ENCODE measurements at places on chromosomes 7 and 10.

- no peak for DNase-seq
These were observed 63.5 kb downstream of the FAM53B start for GRCh38 chr10:124680675-124681074.

DNA sequence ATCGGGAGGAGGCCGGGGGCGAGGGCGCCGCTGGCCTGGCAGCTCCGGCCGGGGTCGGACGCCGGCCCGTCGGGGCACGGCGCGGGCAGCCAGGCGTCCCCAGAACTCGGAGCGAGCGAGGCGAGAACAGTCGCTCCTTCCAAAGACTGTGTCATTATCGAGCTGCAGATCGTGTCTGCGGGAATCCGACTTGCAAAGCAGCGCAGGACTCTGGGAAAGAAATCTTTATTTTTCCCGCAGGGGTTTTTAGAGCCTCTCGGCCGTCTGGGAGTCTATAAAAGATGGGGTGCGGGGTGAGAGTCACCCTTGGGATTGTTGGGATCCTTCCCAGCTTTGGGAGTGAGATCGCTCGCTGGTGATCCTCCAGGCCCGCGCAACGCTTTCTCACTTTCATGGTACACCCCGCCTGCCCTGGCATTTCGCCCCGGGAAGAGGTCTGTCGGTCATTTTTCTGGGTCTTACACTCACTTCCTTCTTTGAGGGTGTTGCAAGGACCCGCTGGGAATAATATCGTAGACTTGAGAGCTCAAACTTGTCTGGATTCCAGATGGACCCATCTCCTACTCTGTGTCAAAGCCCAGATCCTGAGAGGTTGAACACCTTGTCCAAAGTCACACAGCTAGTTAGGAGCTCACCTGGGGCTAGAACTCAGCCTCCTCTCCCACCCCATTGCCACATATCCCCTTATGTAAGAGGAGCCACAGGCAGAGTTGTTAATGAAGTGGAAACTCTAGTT lies 1.0 kb downstream of the UBTD1 start:
- DNase-seq: peak; percentile 72

GRCh38 chr10:15320522-15321203 lies 50.4 kb downstream of the FAM171A1 start:
- DNase-seq: no peak

DNA sequence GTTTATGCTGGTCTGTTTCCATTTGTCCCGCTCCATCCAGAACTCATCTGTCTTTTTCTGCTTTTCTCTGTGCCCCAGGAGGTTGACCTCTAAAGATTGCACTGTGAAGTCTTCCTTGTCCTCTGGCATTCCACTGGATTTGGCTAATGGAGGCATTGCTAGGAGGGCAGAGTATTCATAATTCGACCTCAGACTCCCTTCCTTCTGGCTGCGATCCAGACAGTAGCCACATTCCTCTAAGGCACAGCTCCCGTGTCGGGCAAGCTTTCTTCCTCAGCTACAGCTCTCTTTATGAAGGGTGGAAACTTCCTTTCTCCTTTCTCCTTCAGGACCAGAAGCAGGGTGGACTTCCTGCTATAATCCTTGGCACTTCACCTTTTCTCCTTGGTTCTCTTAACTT lies 175.9 kb downstream of the BAMBI start:
- no peak for DNase-seq

- no peak for DNase-seq
These were observed 97.0 kb downstream of the BAMBI start for GRCh38 chr10:28774051-28774995.

- DNase-seq: no peak
These were observed 722.4 kb upstream of the POT1 start for GRCh38 chr7:125651823-125652528.

GRCh38 chr10:91409069-91409868 lies 875 bp upstream of the HECTD2 start:
- DNase-seq: peak; percentile 96

- no peak for DNase-seq
These were observed 199.7 kb downstream of the BMPER start for GRCh38 chr7:34104992-34105391.

- DNase-seq: no peak
These were observed 12.4 kb upstream of the SERPINE1 start for GRCh38 chr7:101114492-101114891.

DNA sequence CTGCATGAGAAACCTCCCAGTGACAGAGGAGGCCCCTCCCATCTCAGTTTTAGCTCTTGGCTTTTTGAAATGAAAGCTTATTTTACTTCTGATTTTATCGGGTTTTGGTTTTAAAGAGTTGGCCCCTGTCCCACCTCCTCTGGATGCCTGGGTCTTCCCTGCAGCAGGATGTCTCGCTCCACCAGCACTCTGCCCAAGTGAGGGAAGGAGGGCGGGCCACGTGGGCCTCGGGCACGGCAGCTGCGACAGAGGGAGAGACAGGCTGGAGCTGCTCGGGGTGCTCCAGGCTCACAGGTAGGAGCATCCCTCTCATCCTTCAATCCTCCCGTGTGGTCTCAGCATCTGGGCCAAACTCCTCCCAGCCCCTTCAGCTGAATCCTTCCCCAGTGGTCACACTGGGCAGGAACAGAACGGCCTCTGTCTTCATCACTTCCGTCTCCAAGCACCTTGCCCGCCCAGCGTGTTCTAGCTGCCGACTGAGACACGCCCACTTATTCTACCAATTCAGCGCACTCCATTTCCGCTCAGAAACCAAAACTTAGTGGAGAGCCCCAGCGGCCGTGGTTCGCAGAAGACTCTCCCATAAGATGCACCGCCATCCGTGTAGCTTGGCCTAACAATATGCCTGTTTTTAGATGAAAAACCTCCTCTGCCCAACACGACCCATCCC lies 222.9 kb downstream of the GLRX3 start:
- no peak for DNase-seq

DNA sequence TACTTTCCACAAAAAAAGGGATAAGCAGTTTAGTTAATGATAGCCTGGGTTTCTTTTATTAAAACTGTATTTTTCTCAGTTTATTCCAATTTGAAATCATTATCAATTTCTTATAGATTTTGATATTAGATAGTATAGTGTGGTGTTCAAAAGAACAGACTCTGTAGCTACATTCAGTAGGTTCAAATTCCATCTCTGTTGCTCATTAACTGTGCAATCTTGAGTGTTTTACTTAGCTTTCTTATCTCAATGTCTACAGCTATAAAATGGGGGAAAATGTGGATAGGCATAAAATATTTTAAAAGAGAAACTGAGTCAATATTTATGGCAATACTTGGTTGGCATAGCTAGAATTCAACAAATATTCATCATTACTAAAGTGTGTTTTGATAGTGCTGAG lies 86.9 kb upstream of the SEMA3A start:
- no peak for DNase-seq

- no peak for DNase-seq
These were observed at the start of gene CUX1 for GRCh38 chr7:101817471-101818286. CUX1 (plus strand) TSS chr7:101817626; CDS start chr7:101817640, 14 bp downstream.

- DNase-seq: no peak
These were observed 618.9 kb upstream of the C7orf33 start for GRCh38 chr7:147971606-147972110.

DNA sequence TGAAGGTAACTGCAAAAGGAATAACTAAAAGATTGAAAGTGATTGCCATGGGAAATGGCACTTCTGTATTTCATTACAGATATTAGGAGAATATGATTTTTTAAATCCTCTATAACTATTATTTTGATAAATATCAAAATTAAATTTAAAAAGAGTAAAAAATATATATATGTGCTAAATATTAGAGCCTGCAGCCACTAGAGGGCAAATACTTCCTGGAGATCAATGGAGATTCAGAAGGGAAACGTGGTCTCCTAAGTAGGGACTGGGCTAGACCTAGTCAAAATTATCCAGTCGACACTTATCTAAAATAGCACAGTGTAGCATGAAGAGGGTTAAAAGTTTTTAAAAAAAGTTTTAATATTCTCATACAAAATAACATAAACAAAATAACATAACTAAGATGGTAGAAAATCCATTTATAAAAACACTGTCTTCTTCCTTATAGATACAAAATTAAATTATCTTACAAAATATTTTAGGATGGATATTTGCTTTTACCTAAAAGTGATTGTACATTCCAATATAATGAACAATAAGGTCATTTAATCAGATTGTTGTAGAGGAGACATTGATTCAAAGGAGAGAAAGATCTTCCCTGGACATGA lies 434.3 kb downstream of the MDFIC start:
- no peak for DNase-seq

GRCh38 chr7:35593899-35594298 lies 101.0 kb downstream of the HERPUD2 start:
- DNase-seq: no peak

GRCh38 chr7:148747274-148747673 lies 48.6 kb downstream of the CUL1 start:
- DNase-seq: no peak

- DNase-seq: no peak
These were observed 17.4 kb downstream of the SLC13A4 start for GRCh38 chr7:135710417-135711138.

GRCh38 chr10:36669615-36670352 lies 455.6 kb upstream of the ANKRD30A start:
- DNase-seq: peak; percentile 40

GRCh38 chr10:4947635-4948596 lies 15.3 kb upstream of the AKR1C1 start:
- DNase-seq: no peak

DNA sequence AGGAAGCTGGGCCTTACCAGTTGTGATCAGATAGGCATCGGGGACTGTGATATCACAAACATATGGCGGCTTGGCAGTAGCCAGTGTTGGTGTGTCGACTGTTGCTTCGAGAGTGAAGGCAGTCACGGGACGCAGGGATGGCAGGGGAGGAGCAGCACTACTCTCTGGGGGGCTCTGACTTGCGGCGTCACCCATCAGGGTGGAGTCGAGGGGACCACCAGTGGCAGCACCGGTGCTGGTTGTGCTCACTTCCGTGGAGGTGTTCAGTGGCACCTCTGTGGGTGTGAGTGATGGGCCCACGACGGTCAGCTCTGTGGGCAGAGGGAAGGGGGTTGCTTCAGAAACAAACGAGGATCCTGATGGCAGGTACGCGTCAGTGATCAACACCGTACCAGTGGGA lies 64.5 kb downstream of the KIAA1549 start:
- no peak for DNase-seq

- no peak for DNase-seq
These were observed 347.8 kb downstream of the PTEN start for GRCh38 chr10:88211230-88211629.

GRCh38 chr7:29239638-29240037 lies 45.1 kb downstream of the CHN2 start:
- DNase-seq: no peak

GRCh38 chr7:44587843-44588711 lies 6.0 kb upstream of the TMED4 start:
- DNase-seq: peak; percentile 65
